ENCODE measurements at places on chromosomes 6 and 20. TPM values are rescaled to one million over a fixed set of nuclear protein-coding genes. Genes with fewer than 3 reads are reported as not detected.

DNA sequence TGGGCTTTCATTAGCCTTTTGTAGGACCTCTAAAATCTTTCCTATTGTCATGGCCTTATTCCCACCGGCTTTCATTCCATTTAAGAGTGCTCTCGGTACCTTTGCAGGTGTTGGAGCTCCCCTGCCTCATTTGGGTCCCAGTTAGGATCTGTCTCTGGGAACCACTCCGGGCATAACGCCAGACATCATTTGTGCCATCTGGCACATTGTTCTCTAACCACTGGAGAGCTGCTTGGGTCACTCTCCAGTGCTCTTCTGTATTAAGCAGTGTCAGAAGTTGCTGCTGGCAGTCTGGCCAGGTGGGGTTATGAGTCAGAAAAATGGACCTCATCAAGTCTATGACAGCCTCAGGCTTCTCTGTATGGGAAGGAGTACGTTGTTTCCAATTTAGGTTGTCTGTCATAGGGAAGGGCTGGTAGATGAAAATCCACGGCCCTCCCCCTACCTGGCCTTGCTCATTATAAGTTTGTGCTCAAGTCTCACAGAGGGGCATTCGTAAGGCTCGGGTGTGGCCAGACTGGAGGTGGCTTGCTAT, 62.9 kb upstream of the MOCS1 start:
- no peaks in the 10 kb centered on the region for H3K36me3 ChIP-seq
- no peak for DNase-seq
- H3K4me3 ChIP-seq = no peak overlapping the region

- H3K36me3 ChIP-seq = no peaks in the 10 kb centered on the region
- no peak overlapping the region for H3K27ac ChIP-seq
- DNase-seq = no peak
- H3K4me3 ChIP-seq = no peak overlapping the region
Measured at GRCh38 chr6:109225946-109226345, 130.6 kb downstream of the CEP57L1 start.

TTK gene
- 22.4 TPM for total RNA-seq

- peaks cover 75% of the 10 kb centered on the region for H3K4me1 ChIP-seq
- H3K36me3 ChIP-seq = peaks cover 2% of the 10 kb centered on the region
- no peak for DNase-seq
- no peak overlapping the region for H3K27ac ChIP-seq
Measured at GRCh38 chr6:137097057-137097456, 52.3 kb upstream of the IL20RA start.

DNA sequence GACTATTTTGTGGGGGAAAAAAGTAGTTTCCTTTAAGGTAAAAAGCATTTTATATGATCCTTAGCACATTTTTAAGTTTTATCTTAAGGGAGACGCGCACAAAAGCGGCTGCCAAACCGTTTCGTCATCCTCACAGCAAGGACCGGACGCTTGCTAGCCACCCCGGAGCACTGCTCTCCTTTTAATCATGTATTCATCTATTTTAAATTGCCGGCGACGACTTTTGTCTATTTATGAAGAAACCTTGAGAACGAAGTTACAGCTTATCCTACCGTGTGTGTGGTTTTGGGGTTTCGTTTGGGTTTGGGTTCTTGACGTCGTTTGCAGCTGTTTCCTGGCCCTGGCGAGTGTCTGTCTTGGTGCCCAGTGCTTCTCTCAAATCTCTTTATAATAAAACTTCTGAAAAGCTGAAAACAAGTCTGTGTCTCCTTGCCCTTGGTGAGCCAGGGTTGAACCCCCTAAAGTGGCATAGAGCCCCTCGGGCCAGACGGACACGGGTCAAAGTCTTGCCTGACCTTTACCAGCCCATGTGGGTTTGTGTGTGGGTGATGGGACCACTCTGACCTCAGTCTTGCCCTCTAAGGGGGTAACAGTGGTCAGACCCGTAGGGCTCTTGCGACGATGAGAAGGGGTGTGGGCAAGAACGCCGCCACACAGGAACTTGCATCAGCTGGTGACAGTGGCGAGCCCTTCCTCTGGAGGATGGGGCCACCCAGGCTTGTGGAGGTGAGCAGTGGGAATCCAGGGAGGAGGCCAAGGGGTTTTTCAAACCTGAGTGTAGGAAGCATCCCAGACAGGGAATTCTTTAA, 117.6 kb downstream of the JPH2 start:
- H3K27me3 ChIP-seq = peaks cover 4% of the 10 kb centered on the region
- peak; percentile 65 for DNase-seq
- H3K36me3 ChIP-seq = peaks cover 1% of the 10 kb centered on the region
- peak overlapping the region; percentile 52 for H3K4me3 ChIP-seq
- peak overlapping the region; percentile 87 for H3K27ac ChIP-seq
- H3K4me1 ChIP-seq = peaks cover 69% of the 10 kb centered on the region

FRK gene
- total RNA-seq = 0.02 TPM

DNA sequence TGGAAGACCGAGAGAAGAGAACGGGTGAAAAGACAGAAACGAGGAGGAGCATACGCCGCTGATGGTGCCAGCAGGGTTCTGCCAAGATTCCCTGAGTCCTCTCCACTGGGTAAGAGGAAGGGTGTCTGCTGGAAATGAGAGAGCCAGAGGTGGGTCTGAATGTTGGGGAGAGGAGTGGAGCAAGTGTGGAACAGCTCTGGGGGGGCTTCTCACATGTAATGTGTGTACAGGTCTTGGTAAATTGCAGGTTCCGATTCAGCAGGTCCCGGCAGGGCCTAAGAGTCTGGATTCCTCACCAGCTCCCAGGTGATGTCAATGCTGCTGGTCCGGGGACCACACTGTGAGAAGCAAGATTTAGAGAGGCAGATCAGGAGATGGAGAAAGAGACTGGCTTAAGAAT, 1.5 kb upstream of the EBF4 start:
- peak overlapping the region; percentile 91 for H3K4me3 ChIP-seq
- DNase-seq = no peak
- H3K36me3 ChIP-seq = peaks cover 7% of the 10 kb centered on the region
- H3K27ac ChIP-seq = peak overlapping the region; percentile 83
- H3K4me1 ChIP-seq = peaks cover 35% of the 10 kb centered on the region
- H3K27me3 ChIP-seq = peaks cover 31% of the 10 kb centered on the region

- no peaks in the 10 kb centered on the region for H3K4me1 ChIP-seq
- H3K4me3 ChIP-seq = no peak overlapping the region
Measured at GRCh38 chr6:155832596-155832995, 377.0 kb upstream of the NOX3 start.

OTOR gene
- not detected for total RNA-seq

DNA sequence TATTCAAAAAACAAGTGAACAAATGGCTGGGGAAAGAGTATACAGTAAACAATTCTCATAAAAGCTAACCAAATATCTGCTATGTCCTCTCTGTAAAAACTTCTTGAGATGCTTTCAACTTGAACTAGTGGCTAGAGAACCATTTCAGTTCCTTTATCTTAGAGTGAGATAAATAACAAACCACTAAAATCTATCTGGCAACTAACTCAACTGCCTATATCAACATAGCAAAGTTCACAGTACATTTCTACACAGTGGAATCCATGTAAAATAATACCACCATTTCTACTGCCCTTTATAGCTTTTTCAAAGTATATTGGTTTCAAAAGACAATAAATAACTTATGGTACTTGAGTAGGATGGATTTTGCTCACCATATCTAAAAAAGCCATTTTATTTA, 95.1 kb downstream of the MMS22L start:
- H3K27me3 ChIP-seq = no peaks in the 10 kb centered on the region
- H3K4me1 ChIP-seq = no peaks in the 10 kb centered on the region
- no peaks in the 10 kb centered on the region for H3K36me3 ChIP-seq

DYNLRB1 gene
- total RNA-seq = 92.0 TPM

- no peaks in the 10 kb centered on the region for H3K27me3 ChIP-seq
- H3K27ac ChIP-seq = no peak overlapping the region
- H3K4me3 ChIP-seq = no peak overlapping the region
- no peak for DNase-seq
- H3K36me3 ChIP-seq = no peaks in the 10 kb centered on the region
Measured at GRCh38 chr6:91412532-91412931, 825.7 kb upstream of the MAP3K7 start.

- H3K4me1 ChIP-seq = peaks cover 13% of the 10 kb centered on the region
- no peak overlapping the region for H3K27ac ChIP-seq
- no peaks in the 10 kb centered on the region for H3K36me3 ChIP-seq
- no peak for DNase-seq
- no peaks in the 10 kb centered on the region for H3K27me3 ChIP-seq
- no peak overlapping the region for H3K4me3 ChIP-seq
Measured at GRCh38 chr6:156175971-156176421, 601.2 kb upstream of the ARID1B start.

GRCh38 chr6:154909821-154910220, 85.3 kb upstream of the TIAM2 start:
- no peak overlapping the region for H3K4me3 ChIP-seq
- no peak overlapping the region for H3K27ac ChIP-seq
- DNase-seq = no peak
- H3K4me1 ChIP-seq = no peaks in the 10 kb centered on the region
- H3K27me3 ChIP-seq = peaks cover 2% of the 10 kb centered on the region

AIF1 gene
- 55.5 TPM for total RNA-seq

MEI4 gene
- total RNA-seq = not detected

DNA sequence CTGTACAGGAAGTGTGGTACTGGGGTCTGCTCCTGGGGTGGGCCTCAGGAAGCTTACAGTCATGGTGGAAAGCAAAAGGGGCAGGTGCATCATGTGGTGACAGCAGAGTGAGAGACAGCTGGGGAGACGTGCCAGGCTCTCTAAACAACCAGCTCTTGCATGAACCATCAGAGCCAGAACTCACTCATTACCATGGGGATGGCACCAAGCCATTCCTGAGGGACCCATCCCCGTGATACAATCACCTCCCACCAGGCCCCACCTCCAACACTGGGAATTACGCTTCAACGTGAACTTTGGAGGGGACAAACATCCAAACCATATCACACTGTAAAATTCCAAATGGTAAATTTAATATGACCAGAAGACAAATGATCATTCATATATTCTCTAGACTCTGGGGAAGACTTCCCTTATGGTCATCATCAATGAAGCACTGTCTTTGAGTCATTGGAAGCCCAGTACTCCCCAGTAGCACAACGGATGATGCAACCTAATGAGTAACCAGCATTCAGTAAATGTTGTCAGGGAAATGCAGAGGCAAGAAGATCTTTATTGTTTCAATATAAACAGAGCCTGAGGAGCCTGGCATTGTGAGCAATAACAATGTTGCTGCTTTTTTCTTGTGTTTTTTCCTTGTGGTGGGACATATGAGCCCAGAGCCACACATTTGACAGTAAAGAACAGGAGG, 48.2 kb upstream of the RALY start:
- H3K36me3 ChIP-seq = peaks cover 3% of the 10 kb centered on the region
- no peak for DNase-seq
- H3K27me3 ChIP-seq = no peaks in the 10 kb centered on the region
- H3K27ac ChIP-seq = no peak overlapping the region
- no peak overlapping the region for H3K4me3 ChIP-seq
- H3K4me1 ChIP-seq = no peaks in the 10 kb centered on the region

GRCh38 chr6:121896771-121897170, 461.3 kb downstream of the GJA1 start:
- DNase-seq = no peak
- H3K4me3 ChIP-seq = no peak overlapping the region
- no peaks in the 10 kb centered on the region for H3K4me1 ChIP-seq
